ENCODE measurements at places on chromosomes 2 and 18.

GRCh38 chr2:174524527-174524926 is 37.7 kb upstream of the GPR155 start:
- DNase-seq: no peak

DNA sequence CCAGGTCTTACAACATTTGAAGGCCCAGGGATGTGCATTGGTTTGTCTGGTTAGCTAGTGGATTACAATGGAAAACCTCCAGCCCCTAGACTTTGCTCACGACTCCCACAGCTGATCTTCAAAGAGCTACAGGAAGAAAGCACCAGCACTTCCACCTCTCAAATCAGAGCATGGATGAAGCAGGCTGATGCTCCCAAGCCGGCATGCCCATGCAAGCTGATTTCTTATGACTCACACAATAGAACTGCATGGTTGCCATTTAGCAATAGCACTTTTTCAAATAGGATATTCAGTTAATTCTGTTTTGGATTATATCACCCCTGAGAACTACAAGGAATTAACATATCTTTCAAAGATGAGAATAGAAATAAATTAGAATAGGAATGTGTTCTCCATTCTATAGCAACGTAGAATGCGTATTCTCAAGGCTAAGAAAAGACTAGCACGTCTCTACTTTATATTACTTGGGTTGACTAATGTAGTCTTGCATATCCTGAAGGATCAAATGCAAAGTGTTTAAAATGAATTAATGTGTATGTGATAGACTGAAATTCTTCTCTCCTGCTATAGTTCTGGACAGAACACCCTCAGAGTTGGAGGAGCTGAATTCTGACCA is 292.4 kb downstream of the TRIB2 start:
- DNase-seq: no peak

- no peak for DNase-seq
Observed at GRCh38 chr2:23385748-23386338, 864 bp downstream of the KLHL29 start.

DNA sequence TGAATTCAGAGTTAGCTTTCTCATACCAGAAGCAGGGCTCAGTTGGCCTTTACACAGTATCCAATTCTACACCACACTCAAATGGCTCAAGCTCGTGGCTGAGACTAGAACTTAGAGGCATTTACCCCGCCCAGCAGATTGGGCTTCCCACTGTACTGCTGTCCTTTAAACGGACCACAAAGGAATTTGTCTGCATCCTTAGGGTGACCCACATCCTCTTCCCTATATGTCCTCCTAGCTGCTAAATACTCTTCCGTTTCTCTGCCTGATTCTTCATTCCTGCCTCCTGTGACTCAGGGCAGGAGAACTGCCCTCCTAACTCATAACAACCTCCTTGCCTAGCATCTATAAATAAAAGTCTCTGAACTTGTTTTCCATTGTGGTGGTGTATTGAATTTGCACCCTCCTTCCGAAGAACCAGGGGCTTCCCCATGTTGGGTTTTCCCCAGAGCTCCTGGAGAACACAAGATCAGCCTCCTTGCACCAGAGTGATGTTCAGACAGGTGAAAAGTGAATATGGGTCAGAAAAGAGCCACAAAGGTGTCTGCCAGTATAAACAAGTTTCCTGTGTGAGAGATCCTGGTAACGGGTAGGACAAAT is 32.0 kb upstream of the MC4R start:
- no peak for DNase-seq

GRCh38 chr18:73009691-73010090 is 141.9 kb upstream of the NETO1 start:
- DNase-seq: no peak

Measured in CD4-positive, alpha-beta memory T cell (primary cell).